ENCODE measurements at places on chromosomes 11 and 22.

GRCh38 chr11:120079750-120080610 lies 57.9 kb downstream of the TRIM29 start:
- DNase-seq = no peak

DNA sequence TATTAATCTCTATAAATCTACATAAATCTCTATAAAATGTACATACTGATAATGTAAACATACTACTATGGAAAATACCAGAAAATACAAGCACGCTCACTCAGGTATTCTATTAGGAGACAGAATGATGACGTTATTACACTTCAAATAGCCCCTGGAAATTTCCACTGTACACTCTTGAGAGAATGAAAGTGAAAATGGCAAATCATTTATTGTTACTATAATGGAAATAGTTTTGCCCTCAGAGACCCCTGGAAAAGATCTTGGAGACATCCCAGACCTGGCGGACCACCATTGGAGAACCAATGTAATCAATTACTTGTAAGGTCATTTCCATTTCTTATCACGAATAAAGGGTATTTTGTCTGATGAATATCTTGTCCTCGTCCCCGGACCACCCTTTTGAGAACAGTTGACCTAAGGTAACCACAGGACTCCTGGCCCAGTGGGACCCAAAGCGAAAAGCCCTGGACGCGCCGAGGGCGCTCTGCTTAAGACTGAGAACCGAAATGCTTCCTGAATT lies 509 bp upstream of the PRRG4 start:
- no peak for DNase-seq

GRCh38 chr22:20149257-20150250 lies 1.3 kb downstream of the CCDC188 start:
- no peak for DNase-seq

DNA sequence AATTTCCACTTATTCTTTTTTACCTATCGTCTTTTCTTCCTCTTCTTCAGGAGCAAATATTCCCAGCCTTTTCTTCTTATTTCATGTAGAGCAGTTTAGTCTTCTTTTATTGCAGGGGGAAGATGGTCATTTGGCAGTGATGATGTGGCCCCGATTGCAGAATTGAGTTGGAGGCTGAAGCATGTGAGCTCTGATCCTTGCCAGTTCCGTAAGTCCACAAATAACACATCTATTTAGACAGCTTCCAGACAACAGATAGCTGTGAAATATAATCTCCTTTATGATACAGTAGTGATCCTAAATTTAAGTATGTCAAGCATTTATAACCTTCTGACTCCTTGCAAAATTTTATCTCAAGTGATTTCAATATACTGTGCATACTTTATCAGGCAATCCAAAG lies 27.5 kb downstream of the REXO2 start:
- no peak for DNase-seq

DNA sequence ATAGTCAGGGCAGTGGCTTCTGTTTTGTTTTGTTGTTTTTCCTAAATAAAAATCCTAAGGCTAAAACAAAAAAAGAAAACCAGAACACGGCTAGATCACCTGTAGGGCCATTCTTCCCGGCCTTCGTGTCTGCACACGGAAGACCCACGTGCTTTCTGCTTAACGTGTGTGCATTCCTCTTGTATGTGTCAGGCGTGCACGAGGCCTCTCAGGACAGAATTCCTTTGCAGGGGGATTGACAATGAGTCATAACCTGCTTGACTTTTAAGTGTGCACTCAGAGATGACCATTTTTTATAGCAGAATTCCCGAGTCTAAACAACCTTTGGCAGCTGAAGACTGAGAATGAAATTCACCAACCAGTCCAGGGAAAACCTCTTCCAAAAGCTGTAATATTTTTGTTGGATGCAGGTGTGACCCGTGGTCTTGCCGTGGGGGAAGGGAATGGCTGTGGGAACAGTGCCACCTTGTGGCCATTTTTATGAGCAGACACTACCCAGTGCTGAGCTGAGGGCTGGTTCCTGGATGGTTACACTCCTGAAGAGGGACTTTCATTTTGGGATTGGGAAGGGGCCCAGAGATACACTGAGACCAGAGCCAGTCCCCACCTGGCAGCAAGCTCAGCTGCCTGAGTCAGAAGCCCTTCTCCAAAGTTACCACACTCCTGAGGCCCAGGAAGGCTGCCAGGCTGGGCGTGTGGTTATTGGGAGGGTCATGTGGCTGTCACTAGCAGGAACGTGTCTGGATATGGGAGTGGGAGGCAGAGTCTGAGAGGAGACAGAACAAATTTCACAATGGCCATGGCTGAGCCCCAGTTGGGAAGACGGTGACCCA lies 35.7 kb upstream of the DKK3 start:
- DNase-seq = peak; percentile 99

- no peak for DNase-seq
Measured at GRCh38 chr22:27776650-27776958, 25.0 kb downstream of the MN1 start.

DNA sequence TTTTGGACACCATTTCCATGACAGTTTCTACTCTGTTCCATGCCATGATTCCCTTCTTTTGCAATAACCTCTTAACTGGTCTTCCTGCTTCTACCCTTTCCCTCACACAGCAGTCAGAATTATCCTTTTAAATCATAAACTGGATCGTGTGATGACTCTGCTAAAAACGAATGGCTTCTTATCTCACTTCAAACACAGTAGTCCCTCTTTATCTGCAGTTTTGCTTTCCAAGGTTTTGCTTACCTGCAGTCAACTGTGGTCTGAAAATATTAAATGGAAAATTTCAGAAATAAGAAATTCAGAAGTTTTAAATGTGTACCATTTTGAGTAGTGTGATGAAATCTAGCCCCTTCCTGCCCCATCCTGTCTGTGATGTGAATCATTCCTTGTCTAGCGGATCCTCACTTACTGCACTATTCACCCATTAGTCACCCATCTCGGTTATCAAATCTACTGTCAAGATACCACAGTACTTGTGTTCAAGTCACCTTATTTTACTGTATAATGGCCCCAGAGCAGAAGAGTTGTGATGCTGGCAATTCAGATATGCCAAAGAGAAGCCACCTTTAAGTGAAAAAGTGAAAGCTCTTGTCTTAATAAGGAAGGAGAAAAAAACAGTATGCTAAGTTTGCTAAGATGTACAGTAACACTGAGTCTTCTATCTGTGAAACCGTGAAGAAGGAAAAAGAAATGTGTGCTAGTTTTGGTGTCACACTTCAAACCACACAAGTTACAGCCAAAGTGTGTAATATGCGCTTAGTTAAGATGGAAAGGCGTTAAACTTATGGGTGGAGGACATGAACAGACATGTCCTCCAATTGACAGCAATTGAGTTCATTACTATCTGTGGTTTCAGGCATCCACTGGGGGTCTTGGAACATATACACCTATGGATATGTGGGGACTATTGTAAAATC lies 283.0 kb downstream of the DDX10 start:
- peak; percentile 38 for DNase-seq

DNA sequence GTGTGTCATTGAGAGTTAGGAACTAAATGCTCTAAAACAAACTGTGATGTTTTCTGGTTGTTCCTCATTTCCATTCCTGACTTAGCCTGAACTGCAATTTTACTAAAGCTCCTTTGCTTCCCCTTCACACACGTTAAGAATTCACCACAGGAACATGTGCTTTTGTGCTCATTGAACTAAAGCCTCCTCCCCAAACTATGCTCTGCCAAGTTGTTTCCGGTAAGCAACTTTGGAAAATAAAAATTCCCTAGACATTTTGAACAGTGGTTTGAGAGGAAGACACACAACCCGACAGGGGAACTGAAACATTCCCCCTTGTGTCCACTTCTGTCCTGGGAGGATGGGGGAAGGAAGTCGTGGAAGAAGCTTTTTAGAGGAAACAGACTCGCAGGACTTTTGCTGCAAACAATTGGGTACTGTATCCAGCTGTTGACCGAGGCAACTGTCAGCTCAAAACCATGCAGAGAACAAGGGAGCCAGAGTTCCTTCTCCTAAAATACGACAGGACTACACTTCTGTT lies 66.9 kb downstream of the GAB2 start:
- no peak for DNase-seq

DNA sequence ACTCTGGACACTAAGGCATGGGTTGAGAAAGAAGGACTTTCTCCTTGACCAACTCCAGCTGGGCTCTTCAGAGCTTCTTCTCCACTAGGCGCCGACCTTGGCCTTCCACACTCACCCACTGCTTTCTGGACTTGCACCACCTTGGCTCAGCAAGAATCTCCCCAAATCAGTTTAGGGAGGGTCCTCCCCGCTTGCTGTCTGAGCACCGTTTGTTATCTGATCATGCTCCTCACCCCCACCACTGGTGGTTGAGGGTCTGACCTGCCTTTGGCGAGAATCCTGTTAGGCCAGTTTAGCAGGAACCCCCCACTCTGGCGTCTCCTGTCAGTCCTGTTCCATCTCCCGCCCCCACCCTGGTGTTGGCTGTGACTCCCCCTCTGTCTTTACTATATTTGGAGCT lies 10.4 kb downstream of the APOL2 start:
- no peak for DNase-seq

DNA sequence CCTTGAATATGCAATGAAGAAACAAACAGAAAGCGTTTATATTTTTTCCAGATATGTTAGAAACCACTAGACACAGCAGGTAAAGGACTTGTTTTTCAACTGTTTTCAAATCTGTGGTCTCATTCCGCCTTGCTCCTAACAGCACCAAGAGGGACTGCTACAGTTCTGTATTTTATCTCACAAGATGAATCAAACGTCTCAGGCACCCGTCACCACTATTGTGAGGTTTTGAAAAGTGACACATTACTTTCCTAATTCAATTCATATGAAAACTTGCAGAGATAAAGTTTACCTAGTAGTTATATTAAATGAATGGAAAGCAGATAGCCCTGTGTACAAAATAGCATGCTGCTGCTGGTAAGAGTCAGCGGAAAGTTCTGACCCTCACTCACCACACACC lies 386.3 kb downstream of the ETS1 start:
- DNase-seq = no peak

- no peak for DNase-seq
Measured at GRCh38 chr11:12234221-12234620, 123.8 kb downstream of the MICAL2 start.

GRCh38 chr11:119617340-119617713 lies 111.7 kb downstream of the NECTIN1 start:
- DNase-seq = no peak

GRCh38 chr11:31355131-31355530 lies 14.4 kb downstream of the DCDC1 start:
- no peak for DNase-seq

- DNase-seq = no peak
Measured at GRCh38 chr11:85854212-85854556, 999 bp upstream of the CCDC83 start.

GRCh38 chr11:113681282-113681681 lies 24.8 kb downstream of the TMPRSS5 start:
- DNase-seq = no peak

GRCh38 chr11:32830796-32831195 lies 1.1 kb downstream of the PRRG4 start:
- DNase-seq = no peak

- DNase-seq = no peak
Measured at GRCh38 chr11:116825434-116825833, 2.3 kb upstream of the APOA4 start.

DNA sequence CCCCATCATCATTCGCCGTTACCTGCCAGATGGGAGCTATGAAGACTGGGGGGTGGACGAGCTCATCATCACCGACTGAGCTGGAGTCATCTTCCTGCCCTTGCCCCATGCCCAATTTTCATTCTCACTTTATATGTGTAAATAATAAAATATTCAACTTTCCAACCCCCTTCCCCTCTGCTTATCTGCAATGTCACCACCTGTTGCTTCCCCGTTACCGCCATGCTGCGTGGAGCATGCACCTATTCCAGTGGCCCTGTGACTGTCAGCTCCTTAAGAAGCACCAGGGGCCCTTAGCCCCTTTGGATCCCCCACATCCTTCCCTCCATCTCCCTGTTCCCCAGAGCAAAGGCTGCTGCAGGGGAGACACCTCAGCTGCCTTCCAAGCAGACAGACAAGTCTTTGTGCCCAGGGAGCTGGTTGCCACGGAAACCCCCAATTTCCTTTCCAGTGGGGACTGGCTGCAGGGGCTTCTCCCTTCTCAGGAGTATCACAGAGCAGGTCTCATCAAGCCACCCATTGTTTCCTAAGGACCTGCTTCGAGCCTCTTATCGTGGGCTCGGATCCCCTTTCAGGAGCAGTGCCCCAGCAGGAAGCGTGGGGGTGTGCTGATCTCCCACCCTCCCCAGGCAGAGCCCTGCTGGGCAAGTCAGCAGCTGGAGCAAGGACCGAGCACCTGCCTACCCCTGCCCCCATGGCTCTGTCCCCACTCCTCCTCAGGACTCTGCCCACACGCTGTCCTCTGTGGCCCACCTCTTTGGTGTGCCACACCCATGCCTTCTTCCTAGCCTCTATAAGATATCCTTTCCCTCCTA lies 14.3 kb downstream of the POLR2F start:
- no peak for DNase-seq

DNA sequence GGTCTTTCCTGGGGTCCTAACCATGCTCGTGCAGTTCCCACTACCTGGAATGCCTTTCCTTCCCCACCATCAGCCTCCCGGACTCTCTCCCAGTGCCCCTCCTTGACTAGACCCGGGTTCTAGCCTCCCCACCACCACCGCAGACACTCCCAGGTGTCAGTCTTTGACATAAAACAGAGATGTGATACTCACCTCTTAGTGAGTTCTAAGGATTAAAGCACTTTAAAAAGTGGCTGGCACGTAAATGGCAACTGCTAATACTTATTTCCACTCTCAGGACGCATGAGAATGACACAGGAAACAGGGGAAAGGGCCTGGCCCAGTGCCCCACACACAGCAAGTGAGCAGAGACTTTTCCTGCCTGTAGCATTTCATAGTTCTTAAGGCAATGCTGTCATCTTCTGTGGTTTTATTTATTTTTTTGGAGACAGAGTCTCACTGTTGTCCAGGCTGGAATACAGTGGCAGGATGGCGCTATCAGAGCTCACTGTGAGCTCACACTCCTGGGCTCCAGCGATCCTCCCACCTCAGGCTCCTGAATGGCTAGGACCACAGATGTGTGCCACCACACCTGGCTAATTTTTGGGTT lies 1.9 kb upstream of the SLC25A45 start:
- no peak for DNase-seq

DNA sequence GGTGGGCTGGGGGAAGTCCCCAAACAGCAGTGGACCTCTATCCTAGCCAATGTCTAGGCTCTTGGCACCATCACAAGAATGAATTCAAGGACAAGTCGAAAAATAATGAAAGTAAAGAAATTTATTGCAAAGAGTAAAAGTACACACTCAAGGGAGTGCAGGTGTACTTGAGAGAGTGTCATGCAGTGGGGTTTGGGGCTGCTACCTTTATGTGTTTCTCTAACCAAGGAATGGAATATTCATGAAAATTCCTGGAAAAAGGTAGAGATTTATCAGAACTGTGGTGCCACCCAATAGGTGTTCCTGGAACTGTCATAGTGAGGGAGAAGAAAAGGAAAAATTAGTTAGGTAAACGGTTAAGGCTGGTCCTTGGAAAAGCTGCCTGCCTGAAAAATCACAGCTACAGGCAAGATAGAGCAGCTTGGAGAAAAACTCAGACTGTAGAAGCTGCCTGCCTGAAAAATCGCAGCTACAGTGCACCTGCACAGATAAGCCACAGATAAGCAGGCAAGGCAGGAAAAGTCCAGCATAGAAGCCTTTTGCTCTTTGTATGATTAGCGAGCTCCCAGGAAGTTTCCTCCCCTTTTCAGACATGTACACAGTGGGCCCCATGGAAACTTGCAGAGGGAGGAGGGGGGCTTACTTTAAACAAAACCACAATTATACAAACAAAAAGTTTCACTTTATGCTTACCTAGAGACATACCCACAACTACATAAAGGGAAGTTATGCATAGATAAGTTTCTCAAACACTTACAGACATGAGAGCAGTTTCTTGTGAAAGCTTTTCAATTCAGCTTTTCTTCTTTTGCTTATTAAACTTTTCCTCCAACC lies 71.4 kb upstream of the B3GNT6 start:
- no peak for DNase-seq
